ENCODE measurements at places on chromosomes 6 and 20.

DNA sequence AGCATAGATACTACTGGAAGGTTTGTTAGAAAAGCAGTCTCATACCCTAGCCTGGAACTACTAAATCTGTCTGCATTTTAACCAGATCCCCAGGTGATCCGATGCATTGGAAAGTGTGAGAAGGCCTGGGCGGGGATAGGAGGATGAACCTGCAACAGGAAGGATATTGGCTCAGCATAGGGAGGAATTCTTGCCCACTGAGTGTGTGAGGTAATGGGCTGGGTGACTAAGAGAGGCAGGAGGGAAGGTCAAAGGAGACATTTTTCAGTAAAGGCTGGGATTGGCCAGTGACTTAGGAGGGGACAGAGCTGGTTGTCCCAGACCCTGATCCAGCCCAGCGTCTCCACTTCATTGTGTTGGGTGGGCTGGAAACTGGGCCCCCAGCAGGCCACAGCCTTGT lies 191.0 kb upstream of the LRFN2 start:
- DNase-seq: no peak

DNA sequence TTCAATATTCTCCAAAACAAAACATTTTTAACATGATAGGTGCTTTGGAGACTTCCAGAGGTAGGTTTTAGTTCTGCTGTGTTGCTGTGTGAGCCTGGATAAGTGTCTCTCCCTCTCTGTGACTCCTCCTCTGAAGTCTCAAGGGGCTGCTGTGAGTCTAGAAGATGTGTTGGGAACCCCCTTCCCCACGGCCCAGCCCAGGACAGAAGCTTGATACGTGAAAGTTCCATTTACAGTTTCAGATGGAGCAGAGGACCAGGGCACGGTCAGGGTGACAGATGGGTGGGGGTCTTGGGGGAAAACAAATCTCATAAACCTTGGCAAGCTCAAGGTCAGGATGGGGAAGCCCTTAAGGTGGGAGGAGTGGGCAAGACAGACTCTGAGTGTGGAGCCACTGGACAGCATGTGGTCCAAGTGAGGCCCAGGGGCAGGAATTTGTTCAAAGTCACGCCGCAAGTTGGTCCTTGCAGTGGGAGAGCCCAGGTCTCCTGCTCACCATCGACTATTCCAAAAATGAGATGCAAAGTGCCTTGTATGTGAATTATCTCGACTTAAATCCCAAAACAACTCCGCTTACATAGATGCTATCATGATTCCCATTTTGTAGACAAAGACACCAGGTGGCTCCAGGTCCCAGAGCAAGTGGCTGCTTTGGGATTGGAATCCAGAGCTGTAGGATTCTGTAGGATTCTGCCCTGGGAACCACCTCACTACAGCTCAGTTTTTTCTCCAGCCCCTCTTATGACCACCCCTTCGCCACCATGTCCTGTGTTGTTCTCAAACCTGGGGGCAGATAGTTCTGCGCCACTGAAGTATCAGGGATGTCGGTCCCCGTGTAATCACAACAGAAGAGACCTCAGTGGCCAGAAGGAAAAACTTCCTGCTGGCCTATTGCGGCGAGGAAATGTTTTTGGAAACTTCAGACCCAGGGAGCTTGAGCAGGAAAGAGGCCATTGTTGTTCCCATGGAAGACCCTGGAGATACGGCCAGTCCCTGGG lies 1.9 kb downstream of the TGM2 start:
- no peak for DNase-seq

DNA sequence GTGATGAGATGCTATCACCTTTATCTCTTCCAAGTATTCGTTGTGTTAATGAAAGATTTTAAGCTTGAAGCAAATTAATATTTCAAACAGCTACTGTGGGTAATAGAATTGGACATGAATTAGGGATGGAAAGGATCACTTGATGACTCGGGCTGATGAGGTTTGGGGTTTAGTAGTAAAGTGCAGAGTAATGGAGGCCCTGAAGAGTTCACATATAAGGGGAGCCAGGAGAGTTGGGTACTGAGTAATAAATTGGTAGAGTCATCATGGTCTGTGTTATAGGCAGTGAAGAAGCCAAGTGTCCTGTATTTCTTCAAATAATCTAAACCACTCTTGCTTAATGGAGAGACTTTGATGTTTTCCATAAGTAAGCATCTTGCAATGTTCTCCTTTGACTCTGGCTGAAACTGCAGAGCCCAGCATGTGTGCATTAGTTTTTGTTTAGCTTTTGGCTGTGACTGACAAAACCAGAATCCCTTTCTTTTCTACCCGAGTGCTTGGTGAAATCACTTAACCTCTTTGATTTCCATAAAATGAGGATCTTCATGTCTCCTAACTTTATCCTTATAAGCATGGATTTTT lies 57.6 kb downstream of the L3MBTL3 start:
- no peak for DNase-seq

DNA sequence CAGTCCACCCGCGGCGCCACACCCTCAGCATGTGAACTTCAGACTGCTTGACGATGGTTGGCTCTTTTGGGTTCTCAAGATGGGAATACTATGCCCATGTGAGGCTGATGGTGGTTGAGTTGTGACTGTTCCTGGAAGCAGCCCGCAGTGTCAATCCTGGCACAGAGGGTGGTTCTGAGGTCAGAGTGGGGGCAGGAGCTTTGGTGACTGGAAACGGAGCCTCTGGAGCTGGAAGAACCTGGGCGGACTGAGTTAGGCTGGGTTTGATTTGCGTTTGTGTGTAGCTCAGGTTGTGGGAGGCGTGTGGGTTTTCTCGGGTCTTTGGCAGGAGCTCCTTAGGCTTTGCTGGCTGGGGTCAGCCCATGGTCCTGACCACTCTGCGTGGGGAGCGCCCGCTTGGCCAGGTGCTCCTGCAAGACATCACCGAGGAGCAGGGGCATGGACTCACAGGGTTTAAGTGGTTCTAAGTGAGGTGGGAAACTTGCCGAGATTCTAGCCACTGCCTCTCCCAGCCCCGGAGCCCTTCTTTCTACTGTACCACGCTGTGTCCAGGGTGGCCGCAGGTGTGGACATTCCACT lies 37.3 kb upstream of the SLC22A1 start:
- no peak for DNase-seq

GRCh38 chr6:143743301-143744166 lies 65.8 kb downstream of the PHACTR2 start:
- DNase-seq: no peak

GRCh38 chr20:17836303-17836861 lies 132.2 kb downstream of the SNX5 start:
- no peak for DNase-seq

DNA sequence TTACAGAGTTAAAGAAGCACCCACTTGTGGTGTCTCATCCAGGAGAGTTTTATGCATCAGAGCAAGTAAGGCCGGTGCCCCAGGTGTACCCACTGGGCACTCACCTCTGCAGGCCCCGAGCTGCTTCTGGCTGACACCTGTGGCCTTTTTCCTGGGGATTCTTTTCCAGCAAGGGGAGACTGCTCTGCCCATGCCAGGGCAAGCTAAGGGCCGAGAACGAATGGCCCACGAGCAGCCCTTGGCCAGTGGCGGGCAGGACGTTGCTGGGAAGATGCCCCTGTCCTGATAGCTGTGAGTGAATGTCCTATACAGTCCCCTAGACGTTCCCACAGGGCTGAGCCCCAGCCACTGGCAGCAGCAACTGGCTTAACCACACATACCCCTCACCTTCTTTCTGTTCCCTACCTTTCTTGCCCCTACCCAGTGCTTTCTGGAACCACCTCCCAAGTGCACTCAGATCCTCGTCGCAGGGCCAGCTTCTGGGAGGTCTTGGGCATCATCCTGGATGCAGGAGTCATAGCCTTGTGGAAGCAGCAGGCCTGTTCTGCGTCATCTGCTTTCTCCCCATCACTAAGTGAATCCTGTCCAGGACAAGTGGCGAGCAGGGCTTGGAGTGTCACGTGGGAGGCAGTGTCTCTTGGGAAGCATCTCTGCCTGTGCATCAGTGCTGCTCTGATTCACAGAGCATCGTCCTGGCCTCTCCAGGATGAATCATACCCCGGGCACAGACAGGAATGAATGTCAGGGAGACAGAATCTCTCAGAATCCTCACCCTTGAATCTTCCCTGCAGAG lies 32.5 kb downstream of the SYNDIG1 start:
- DNase-seq: no peak

DNA sequence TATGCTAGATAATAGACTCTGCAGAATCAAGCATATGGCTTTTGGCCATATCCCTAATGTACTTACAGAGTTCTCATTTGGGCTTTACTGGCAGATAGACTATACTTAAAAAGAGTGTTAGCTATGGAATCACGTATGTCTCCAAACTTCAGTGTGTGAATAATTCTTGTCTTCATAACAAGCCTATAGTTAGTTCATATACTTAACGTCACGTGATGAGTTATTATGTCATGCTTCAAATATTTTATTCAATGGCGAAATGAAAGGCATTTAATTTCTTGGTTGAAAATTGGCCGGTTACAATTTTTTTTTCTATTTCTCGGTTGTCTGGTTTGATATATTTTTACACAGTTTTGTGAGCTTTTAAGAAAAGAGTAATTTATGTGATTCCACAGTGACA lies 62.7 kb downstream of the MEI4 start:
- DNase-seq: no peak

- no peak for DNase-seq
These were observed 335.3 kb upstream of the NT5E start for GRCh38 chr6:85114581-85114935.

GRCh38 chr6:148790817-148791216 lies 44.0 kb downstream of the UST start:
- no peak for DNase-seq

DNA sequence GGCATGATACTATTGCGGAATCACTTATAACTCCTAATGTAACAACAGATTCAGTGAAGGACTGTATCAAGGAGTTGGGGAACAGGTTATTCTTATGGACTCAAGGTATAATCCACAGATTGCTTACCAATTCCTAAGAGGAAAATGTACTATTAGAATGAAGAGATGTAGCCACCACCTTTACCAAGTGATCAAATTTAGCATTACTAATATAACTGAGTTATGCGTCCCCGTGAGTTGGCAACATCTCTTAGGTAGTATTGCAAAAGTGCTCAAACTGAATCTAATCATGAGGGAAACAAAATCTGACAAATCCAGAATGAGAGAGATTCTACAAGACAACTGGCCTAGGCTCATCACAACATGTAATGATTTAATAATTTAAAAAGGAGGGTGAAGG lies 777 bp upstream of the SNRNP48 start:
- DNase-seq: no peak

DNA sequence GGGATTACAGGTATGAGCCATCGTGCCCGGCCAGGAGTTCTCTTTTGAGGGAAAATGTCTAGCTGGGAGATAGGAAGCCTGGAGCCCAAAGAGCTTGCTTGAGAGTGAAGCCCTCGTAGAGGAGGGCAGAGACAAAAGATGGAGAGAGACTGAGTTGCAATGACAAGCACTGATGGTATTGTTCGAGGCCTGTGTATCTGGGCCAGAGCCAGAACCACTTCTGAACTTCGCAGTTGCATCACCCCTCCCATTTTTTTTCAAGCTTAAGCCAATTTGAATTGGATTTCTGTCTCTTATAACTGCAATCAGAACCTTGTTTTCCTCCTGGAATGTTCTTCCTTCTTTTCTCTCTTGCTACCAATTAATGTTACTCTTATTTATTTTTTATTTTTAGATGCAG lies 83.1 kb downstream of the KCNB1 start:
- no peak for DNase-seq

GRCh38 chr20:43191946-43192863 lies 2.5 kb upstream of the PTPRT start:
- DNase-seq: no peak

GRCh38 chr6:168906391-168906790 lies 347.3 kb downstream of the THBS2 start:
- no peak for DNase-seq
